CD4-positive, alpha-beta T cell treated with Interleukin-17A for 1 hour (primary cell): ENCODE measurements at places on chromosomes 11 and 22.

DNA sequence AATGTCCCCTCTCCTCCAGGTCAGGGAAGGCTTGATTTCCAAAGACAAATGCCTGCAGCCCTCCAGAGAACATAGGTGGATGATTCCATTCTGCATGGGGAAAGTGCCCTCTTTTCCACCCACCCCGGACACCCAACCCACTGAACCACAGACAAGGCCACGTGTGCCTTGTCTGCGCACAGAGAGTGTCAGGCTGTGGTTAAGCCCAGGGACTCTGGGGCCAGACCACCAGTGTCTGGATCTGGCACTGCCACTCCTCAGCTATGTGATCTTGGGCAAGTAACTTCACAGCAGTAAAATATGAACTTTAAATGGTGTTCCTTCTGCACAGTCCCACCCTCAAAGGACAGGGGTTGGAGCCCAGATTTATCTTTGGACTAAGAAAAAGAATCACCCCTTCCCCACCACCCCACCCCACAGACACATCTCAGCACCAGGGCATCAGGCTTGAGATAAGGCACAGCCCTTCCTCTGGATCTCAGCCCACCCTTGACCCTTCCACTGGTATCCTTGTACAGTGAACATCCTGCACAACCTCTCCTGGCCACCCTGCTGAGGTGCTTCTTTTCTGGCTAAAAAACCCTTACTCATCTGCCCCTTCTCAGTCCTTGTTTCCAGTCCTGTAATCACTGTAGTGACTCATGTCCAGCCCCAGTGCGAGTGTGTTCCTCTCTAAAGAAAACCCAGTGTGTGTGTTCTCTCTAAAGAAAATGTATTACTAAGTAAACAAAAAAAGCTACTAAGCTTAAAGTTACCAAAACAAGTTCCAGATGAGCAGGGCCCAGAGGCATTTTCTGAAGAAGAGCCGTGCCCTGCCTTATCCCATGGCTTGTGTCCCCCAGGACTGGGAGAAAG, 1.9 kb upstream of the PTGDR2 start:
- DNase-seq: no peak

GRCh38 chr11:12330485-12331231, 46.7 kb upstream of the PARVA start:
- DNase-seq: no peak

- DNase-seq: no peak
These were observed 14.2 kb downstream of the PRR33 start for GRCh38 chr11:1877211-1878136.

DNA sequence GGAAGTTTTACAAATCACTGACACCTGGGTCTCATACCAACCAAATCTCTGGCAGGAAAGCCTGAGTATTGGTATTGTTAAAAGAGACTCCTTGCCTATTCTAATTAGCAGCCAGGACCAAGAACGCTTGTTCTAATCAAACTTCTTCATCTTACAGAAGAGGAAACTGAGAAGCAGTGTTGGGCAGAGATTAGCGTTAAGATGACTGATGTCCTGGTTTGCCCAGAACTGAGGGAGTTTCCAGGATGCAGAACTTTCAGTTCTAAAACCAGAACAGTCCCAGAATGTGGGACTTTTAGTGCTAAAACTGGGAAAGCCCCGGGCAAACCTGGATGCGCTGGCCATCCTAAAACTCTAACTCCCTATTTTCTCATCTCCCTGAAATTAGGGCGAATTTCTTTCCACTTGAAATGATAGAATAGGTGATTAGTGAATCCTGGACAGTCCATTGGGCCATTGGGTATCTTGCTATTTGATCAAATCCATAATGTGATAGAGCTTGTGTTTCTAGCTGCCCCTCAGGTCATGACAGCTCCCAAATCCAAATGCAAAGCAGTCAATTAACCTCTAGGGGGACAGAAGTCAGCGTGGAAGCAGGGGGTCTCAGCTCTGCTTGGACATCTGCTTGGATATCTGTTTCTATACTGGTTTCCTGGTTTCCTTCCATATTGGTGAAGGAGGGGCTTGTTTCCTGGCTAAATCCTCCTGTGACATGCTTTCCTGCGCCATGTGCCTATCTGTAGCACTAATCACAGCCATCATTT, 16.0 kb upstream of the TMPRSS13 start:
- no peak for DNase-seq

GRCh38 chr11:40642284-40642683, 817.2 kb downstream of the LRRC4C start:
- no peak for DNase-seq

GRCh38 chr11:86800076-86800959, at the start of gene PRSS23:
Gene PRSS23, plus strand, starts transcription at chr11:86800542. Its CDS starts 7,102 bp downstream, at chr11:86807644.
- DNase-seq: peak; percentile 29

DNA sequence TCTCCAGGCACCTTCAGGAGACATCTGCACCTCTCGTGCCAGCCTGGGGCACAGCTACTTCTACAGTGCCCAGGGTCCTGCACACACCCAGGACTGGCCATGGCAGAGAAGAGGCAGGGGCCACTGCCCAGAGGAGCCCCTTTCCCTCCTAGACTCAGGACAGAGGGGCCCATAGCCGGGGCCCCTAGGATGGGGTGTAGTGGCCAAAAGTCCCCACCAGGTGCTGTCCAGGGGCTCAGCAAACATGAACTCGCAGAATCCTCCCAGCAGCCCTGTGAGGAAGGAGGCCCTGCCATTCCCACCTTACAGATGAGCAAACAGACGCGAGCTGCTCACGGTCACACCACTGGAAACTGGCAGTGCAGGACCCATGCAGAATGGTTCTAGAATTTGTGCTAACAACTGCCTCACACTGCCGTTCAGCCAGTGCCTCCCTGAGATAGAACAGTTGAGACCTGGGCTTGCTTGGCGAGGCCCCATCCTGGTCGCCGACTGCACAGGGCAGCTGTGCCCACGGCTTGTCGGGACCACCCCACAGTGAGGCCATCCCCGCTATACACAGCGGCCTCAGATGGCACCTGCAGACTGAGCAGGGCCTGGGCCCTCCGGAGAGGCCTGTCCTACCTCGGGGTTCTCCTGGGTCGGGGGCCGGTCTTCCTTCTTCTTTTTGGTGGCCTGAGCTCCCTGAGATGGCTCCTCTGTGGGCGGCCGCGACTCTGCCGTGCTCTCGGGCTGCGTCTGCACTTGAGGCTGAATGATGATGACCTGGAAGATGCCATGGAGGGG, 96.4 kb downstream of the PHF21B start:
- no peak for DNase-seq

DNA sequence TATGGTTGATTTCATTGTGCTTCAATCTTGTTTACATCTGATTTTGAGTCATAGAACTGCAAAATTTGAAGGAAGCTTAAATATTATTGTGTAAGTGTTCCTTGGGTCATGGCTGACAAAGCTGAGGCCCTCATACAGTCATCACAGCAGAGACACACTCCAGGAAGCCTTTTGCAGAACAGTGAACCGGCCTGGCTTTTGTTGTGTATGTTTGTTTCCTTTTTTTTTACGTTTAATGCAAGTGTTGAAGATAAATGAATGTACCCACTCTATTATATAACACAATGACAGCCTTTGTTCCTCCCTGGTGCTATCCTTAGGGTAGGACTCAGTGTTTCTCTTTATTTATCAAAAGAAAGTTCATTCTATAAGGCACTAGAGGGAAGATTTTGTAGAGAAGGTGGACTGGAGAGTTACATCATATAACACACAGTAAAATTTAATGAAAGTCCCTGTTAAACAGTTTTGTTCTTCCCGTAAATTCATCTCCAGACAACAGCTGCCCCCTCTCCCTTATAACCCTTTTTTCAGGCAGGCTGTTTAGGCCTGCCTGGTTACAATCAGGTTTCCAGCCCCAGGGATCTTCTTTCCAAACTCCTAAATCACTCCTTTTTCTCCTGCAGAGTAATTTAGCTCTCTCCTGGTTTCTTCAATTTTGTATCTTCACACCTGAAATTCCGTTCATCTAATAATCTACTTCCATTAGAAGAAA, 34.3 kb upstream of the CSTF3 start:
- peak; percentile 3 for DNase-seq

- peak; percentile 42 for DNase-seq
These were observed 3.2 kb downstream of the TBC1D10C start for GRCh38 chr11:67406969-67407687.

DNA sequence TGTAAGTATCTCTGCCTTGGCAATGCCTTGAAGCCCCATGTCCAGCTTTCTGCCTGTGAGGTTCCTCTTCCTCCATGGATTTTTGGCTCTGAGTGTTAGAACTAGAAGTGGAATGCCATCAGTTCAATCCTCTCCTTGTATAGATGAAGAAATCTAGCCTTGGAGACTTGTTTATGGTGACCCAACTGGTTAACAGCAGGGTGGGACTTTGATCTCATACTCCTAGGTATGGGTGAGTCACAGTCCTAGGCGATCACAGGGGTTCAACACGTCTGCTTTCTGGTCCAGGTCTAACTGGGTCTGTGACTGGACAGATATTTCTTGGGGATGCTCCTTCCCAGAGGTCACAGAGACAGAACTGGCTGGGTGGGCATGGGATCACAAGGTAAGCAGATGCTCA, 9.2 kb upstream of the MTFP1 start:
- no peak for DNase-seq

GRCh38 chr11:134334796-134335571, 3.2 kb downstream of the GLB1L2 start:
- no peak for DNase-seq

DNA sequence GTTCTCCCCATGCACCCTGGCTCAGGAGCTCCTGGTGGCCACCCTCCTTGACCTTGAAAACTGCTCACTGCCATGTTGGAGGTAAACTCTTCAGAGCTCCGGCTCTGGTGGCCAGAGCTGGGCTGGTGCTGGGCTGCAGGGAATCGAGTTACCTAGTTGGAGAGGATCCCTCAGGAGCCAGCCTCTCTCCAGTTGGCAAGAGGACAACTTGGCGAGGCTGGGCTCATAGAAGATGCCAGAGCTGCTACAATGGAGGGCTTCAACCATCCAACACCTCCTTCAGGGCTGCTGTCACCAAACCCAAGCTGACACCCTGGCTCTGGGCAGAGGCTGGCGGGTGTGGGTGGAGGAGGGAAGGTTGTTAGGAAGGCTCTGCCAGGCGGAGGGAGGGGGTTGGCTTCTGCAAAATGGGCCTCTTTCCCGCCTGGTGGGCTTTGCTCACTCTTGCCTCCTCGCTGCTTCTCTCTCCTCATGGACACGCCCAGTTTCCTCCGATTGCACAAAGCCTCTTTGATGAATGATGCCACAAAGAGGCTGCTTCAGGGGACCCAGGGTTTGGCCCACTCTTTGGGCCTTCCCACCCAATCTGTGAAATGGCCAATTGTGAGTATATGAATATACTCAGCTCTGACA, 53.1 kb downstream of the THAP12 start:
- no peak for DNase-seq

- DNase-seq: peak; percentile 82
These were observed 1.1 kb upstream of the FBXO7 start for GRCh38 chr22:32473388-32473952.

DNA sequence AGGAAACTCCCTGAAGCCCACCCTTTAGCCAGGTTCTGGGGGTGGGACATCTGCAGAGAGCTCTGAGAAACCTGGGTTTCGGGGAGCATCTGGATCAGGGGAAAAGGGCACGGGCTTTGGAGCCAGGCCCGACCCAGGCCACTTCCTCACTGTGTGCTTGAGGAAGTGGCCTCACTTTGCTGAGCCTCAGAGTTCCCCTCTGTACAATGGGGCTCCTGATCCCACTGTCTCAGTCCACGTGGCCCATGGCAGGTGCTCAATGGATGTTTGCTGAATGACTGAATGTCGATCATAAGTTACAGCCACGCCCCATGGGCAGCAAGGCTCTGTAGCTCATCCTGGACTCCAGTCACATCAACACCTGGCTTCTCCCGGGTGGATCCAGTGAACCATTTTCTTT, 1.3 kb downstream of the CRYBB3 start:
- DNase-seq: no peak

DNA sequence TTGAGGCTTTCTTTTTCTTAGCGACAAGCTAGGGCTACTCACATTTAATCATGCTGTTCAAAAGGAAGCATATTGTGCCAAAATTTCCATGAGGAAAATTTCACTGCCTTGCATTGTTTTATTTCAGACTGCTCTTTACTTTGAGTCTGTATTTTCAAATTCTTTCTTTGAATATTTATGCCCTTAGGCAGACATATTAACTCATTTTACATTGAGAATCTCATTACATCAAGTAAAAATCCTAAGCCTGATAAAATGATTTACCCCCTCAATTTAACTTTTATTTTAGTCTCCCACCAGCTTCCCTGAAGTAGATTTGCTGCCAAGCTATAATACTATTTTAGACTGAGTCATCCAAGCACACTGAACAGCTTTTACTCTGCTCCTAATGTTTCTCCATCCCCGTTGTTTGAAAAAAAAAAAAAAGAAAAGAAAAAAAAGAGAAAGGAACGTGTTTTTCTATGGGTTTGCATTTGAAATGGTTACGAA, 189.3 kb upstream of the MTMR2 start:
- DNase-seq: no peak

GRCh38 chr11:40129266-40129665, 1330.2 kb downstream of the LRRC4C start:
- DNase-seq: no peak

- no peak for DNase-seq
These were observed 105.2 kb upstream of the TMEM45B start for GRCh38 chr11:129710423-129710822.

- peak; percentile 40 for DNase-seq
These were observed 697 bp upstream of the PAFAH1B2 start for GRCh38 chr11:117143390-117143789.

DNA sequence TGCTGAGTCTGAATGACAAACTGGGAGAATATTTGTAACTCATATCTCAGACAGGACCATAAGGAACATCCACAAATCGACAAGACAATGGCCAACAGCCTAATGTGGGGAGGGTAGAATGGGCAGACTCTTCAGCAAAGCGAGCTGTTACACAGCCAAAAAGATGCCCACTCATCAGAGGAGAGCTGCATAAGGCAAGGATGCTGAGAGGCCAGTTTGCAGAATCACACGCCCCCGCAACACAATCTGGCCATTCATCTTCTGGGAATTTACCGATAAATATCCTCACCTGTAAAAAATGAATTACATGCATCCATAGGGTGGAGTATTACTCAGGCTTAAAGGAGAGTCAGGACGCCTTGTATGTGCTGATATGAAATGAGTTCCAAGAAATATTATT, 57.5 kb upstream of the SLC22A12 start:
- no peak for DNase-seq

DNA sequence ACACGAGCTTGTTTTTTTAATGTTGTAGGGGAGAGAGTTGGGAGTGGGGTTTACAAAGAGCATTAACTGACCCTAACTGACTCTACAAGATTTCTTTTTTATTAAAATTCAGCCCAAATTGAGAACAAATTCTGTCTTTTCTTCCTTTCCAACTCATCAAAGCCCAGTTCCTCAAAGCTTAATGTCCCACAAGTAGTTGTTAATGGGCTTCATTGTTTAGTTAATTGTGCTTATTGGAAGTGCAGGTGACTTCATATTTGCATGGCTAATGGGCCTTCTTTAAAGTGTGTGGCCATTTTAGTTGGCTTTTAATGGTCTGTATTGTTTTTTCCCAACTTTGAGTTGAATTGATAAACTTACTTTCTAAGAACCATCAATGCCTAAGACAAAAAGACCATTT, 39.8 kb downstream of the MPPED2 start:
- DNase-seq: no peak
